Activated naive CD4-positive, alpha-beta T cell (primary cell): ENCODE measurements at places on chromosomes 16 and 17.

- DNase-seq: no peak
Measured at GRCh38 chr16:2159175-2159838, 3.7 kb downstream of the TRAF7 start.

DNA sequence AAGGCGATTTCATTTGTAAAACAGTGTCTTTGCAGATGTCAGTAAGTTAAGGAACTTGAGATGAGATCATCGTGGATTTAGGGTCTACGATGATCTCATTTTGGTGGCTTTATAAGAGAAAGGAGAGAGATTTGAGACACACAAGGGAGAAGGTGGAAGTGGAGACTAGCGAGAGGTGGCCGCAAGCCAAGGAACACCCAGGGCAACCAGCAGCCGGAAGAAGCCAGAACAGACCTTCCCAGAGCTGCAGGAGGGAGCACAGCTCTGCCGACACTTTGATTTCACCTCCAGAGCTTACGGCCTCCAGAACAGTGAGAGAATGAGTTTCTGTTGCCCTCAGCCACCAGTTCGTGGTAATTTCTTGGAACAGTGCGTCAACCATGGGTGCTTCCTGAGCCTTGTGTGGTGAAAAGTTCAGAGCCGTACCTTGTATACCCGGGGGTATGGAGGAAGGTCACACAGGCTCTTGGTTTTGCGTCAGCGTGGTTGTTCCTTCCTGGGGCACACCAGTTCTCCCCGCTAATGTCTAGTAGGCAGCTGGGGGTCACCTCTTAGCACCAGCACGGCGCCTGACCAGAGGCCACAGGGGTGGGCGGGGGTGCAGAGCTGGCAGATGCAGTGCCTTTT lies 12.9 kb upstream of the SEC14L1 start:
- DNase-seq: peak; percentile 57

DNA sequence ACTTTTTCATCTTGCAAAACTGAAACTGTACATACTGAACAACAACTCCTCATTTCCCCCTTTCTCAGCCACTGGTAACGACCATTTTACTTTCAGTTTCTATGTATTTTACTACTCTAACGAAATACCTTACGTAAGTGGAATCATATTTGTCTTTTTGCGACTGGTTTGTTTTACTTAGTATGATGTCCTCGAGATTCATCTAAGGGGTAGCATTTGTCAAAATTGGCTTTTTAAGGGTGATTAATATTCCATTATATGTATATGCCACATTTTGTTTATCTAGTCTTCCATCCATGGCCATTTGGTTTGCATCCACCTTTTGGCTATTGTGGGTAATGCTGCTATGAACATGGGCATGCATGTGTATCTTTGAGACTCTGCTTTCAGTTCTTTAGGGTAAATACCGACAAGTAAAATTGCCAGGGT lies 10.4 kb downstream of the KPNB1 start:
- DNase-seq: no peak

DNA sequence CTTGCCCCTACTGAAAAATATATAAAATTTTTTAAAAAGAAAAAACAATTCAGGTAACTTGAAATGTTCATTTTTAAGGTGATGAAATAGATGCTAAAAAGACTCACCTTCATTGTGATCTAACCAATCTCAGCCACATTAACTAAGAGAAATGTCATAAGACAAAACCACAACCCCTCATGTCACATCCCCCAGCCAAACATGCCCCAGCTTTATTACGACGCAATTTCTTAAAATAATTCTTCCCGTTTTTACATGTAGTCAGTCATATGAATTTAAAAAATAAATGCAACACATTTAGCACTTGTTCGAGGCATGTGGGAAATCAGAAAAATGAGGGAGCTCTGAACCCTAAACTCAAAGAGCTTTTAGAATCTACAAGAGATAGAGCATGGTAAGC lies 9.5 kb downstream of the AMFR start:
- no peak for DNase-seq

GRCh38 chr16:81568749-81569087 lies 124.1 kb downstream of the CMIP start:
- DNase-seq: no peak

GRCh38 chr17:8153525-8153956 lies 1.3 kb upstream of the PER1 start:
- DNase-seq: no peak

DNA sequence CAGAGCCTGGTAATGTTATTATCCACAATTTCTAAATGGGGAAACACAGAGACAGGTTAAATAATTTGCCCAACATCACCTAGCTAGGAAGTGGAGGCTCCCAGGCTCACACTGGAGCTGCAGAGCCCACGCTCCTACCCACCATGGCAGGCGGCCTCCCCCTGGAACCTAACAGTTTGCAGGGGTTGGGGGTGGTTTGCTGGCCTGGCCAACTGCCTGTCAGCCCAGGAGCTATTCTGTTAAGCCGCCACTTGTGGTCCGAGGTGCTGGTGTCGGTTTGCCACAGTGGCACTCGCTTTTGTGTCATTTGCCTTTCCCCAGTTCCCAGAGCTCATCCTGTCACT lies 3.6 kb downstream of the PRCD start:
- DNase-seq: no peak

DNA sequence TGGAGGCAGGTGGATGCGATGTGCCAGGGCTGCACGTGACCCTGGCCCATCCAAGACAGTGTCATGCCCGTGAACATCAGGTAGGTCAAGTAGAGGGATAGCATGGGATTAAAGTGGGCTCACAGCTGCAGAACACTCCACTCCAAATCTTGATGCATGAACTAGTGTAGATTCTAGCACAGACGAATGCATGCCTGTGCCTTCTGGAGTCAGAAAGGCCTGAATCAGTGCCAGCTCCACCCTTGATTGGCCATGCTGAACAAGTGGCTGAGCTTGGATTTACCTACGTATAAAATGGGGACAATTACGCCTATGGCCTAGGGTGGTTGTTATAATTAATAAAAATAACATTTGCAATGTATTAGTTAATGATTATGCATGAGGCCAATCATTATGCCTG lies 10.6 kb downstream of the IRX3 start:
- DNase-seq: no peak

- DNase-seq: no peak
Measured at GRCh38 chr17:75087558-75088453, at the start of gene SLC16A5. TSS of gene SLC16A5 (plus strand) at chr17:75087954. CDS start at chr17:75093637, 5,683 bp downstream.

GRCh38 chr16:3028716-3029319 lies 5.0 kb downstream of the THOC6 start:
- no peak for DNase-seq

DNA sequence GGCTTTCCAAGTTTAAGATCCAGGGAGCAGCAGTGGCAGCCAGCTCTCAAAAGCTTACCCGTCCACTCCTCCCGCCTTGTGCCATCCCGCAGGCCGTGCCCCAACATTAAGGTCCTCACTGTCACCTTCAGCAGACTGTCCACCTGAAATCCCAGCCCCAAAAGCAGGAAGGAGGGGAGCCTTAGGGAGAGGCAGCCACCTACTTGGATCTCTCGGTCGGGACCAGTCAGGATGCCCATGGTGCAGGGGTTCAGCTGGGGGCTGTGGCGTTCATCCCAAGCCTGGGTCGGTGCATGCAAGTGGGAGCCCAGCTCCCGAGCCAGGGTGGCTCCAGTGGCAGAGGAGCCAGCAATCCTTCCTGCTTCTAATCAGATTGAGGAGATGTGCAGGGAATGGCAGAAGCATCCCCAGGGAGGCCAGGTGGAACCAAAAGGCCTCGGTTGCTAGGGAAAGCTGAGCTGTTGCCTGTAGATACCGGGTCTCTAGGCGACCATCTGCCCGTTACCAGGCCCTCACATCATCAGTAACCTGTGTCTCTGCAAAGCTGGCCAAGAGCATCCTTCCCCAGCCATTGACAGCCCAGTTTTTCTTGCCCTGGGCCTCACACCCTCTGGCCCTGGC lies 24.6 kb downstream of the CNGB1 start:
- DNase-seq: no peak

DNA sequence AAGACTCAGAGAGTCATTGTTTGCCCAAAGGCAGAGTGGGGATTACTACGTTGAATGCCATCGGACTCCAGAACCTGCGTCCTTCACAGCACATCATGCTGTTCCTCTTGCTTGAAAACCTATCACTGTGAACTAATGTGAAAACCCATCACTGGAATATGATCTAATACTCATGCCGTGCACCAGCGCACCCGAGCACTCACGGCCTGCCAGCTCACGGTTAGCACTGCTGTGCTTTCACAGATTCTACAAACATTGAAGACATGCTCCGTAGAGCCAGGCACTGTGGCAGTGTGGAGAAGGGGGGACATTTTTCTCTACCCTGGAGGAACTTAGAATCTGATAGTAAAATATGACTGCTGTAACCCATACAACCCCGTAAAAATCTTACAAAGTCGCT lies 350.4 kb downstream of the C16orf95 start:
- no peak for DNase-seq

DNA sequence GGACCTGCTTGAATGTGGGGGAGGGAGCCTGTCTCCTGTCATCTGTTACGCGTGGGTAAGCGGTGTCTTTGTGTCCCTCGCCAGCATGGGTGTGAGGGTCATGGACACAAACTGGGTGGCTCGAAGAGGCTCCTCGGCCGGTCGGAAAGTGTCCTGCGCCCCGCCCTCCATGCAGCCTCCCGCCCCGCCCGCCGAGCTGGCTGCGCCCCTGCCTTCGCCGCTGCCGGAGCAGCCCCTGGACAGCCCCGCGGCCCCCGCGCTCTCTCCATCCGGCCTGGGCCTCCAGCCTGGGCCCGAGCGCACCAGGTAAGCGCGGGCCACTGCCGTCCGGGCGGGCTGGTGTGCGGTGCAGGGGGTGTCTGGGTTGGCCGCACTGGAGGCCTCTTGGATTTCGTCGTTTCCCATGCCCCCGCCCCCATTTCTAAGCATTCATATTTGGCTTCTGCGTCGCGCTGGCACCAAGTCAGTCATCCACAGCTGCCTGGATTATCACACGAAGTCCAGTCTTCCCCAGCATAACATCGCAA lies 43.8 kb downstream of the ELAC2 start:
- no peak for DNase-seq

- no peak for DNase-seq
Measured at GRCh38 chr17:27800522-27800921, at the start of gene NOS2. TSS of gene NOS2 (minus strand) at chr17:27800529. CDS start at chr17:27798809, 1,720 bp downstream.

DNA sequence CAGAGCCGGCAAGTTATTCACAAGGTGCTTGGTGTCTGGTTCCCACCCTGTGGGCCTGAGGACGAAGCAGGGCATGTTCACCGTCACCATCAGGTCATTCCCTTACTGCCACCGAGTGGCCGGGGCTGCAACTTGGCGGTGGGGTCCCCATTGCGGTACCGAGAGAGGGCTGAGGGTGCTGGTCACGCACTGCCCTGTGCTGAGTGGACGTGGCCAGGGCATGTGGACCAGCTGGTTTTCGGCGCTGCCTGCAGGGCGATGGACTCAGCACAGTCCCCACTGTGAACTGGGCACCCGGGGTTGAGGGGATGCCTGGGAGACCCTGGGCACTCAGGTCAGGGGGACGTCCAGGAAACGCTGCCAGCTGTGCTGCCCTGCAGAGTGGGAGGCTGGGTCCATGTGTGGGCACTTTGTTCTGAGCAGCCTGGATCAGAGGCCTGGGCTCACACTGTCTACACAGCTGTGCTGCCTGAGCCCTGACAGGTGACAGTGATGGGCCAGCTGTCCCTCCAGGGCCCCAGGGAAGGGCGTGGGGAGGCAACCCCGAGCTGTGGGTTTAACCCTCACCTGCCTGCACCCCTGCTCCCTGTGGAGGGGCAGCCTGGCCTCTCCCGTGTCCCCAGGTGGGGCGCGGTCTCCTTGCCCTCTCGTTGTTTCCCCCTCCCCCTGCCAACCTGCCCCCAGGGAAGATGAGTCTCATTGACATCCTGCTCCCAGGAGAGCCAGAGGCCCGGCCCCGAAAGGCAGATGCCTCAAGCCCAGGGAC lies 39.3 kb upstream of the GNG13 start:
- no peak for DNase-seq

DNA sequence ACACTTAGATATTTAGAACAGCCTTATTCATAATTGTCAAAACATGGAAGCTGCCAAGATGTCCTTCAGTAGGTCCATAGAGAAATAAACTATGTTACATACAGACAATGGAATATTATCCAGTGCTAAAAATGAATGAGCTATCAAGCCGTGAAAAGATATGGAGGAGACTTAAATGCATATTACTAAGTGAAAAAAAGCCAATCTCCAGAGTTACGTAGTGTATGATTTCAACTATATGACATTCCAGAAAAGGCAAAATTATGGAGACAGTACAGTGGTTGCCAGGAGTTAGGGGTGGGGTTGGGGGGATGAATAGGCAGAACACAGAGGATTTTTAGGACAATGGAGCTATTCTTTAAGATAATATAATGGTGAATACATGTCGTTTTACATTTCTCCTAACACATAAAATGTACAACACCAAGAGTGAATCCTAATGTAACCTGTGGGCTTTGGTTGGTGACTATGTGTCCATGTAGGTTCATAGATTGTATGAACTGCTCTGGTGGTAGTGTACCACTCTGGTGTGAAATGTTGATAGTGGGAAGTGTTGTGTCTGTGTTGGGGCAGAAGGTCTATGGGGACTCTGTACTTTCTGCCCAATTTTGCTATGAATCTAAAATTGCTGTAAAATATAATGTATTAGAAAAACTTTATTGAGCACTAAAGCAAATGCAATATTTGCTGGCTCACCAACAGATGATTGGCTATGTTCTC lies 122.6 kb downstream of the USP22 start:
- no peak for DNase-seq

GRCh38 chr16:79451196-79451816 lies 149.2 kb downstream of the MAF start:
- DNase-seq: no peak

GRCh38 chr17:17648762-17649161 lies 32.5 kb upstream of the RAI1 start:
- DNase-seq: no peak

- DNase-seq: peak; percentile 36
Measured at GRCh38 chr17:75130632-75131277, 787 bp downstream of the NT5C start.

GRCh38 chr17:9763643-9764042 lies 27.7 kb downstream of the DHRS7C start:
- DNase-seq: no peak

DNA sequence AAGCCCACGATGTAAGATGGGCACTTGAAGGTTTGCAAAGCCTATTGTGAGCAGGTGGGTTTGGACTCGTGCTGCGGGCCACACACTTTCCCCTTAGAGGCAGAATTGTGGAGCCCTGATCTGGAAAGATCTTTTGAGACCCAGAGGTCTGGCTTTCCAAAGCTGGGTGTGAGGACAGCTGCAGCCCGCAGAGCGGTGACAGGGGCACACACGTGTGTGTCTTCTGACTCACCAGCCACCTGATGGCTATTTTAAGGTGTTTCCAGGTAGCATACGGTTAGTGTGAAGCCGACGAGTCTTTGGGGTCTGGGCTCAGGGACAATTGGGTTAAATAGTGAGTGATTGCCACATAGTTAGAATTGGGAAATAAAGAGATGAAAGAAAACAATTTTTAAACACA lies 108.9 kb upstream of the GSE1 start:
- DNase-seq: no peak

- DNase-seq: no peak
Measured at GRCh38 chr16:85616607-85617321, 3.6 kb downstream of the GSE1 start.

- DNase-seq: no peak
Measured at GRCh38 chr16:59688006-59688405, 953.9 kb upstream of the GOT2 start.

GRCh38 chr16:86085161-86085611 lies 186.2 kb downstream of the IRF8 start:
- DNase-seq: no peak

GRCh38 chr16:30741461-30741914 lies 6.7 kb upstream of the PHKG2 start:
- DNase-seq: no peak

GRCh38 chr17:60601447-60602384 lies 1.7 kb downstream of the PPM1D start:
- no peak for DNase-seq

- no peak for DNase-seq
Measured at GRCh38 chr16:57533431-57534336, 2.7 kb downstream of the CCDC102A start.

- DNase-seq: no peak
Measured at GRCh38 chr17:12463102-12463501, 202.6 kb upstream of the MYOCD start.
